ENCODE measurements at places on chromosomes 1 and 21.

DNA sequence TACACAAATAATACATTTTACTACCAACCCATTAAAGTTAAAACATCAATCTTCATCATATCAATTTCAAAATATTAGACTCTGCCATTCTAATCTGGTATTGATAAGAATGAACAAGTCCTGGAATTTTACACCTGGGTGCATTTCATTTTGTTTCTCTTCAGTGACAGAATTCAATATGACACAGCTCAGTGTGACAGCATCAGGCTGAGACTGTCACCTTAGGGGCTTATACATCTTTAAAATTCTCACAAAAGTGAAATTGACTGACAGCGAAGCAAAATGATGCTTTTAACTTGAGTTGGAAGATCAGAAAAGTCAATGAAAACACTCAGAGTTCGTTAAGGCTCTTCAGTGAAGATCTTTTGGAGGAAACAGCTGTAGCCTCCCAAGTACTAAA, 213.0 kb downstream of the DAB1 start:
- DNase-seq = no peak

- DNase-seq = no peak
Observed at GRCh38 chr1:58802640-58803399, 19.0 kb upstream of the JUN start.

DNA sequence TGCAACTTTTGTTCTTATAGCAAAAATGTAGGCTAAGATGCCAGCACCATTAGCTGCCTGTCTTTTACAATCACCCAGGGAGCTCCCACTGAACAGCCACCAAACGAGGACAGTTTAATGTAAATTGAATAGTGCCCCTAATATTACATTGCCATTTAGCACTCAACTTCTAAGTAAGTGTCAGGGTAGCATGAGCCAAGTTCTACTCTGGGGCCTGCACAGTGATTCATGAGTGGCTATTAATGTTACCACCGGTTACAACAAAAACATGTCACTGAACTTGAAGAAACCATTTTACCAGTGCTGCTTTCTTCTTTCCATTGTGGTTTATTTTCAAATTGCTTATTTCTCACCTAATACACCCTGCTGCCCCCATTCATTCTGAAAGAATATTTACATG, 295.6 kb upstream of the RRP15 start:
- DNase-seq = no peak

DNA sequence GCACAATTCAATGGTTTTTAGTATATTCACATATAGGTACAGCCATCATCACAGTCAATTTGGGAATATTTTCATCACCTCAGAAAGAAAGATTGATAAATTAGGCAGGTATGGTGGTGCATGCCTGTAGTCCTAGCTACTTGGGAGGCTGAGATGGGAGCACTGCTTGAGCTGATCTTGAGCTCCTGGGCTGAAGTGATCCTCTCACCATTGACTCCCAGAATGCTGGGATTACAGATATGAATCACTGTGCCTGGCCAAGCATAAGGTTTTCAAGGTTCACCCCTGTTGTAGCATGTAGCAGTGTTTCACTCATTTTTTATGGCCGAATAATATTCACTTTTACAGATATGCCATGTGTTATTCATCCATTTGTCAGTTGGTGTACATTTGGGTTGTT, 44.7 kb upstream of the MTF2 start:
- DNase-seq = no peak

DNA sequence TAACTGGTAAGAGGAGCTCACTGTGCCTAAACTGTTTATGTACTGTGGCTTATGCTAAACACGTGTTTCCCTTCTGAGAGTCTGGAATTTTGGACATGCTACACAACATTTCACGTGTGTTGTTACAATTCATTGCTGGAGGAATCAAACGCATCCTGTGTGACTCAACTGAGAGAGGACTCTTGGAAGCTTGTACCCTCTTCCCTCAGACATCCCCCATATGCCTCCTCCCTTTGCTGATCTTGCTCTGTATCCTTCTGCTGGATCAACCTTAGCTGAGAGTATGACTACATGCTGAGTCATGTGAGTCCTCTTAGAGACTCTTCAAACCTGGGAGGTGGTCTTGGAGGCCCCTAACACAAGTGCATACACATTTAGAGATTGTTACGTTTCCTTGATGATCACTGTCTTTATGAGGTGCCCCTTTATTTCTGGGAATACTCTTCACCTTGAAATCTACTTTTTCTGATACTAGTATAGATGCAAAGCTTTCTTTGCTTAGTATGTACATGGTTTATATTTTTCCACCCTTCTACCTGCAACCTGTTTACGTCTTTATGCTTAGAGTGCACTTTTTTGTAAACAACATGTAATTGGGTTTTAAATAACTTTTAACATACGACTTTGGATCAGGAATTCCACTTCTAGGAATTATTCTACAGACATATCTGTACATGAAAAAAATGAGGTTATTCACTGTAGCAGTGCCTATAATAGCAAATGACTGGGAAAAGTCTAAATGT, 8.7 kb downstream of the NPHP4 start:
- no peak for DNase-seq

GRCh38 chr21:26441149-26441548, 131.9 kb downstream of the CYYR1 start:
- DNase-seq = no peak

DNA sequence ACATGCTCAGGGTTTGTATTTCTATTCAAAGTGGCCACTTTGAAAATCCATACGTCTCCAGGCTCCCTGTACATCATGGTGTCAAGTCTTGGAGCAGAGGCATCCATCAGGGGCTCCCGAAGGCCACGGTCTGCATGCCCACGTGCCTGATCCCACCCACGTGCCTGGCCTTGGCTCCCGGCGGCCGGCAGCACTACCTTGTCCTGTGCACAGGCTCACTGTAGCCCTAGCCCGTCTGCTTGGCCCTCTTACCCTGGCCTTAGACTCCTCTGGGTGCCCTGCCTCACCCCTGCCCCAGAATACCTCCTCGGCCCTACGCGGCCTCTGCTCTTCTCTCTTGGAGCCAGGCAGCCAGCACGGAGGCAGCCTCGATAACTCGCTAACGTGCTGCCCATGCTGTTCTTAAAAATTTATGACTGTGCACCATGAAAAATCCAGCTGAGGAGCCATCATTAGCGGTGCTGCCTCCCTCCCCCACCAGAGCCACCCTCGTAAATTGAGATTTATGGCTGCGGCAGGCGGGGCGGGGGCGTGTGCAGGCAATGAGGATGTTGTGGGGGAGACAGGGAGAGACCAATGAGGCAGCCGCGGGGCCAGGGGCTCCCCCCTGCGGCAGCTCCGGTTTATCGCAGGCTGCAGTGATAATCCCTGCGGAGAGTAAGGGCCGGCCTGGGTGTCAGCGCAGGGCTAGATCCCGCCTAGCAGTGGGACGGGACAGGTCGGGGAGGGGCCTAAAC, 24.6 kb downstream of the DMAP1 start:
- no peak for DNase-seq

DNA sequence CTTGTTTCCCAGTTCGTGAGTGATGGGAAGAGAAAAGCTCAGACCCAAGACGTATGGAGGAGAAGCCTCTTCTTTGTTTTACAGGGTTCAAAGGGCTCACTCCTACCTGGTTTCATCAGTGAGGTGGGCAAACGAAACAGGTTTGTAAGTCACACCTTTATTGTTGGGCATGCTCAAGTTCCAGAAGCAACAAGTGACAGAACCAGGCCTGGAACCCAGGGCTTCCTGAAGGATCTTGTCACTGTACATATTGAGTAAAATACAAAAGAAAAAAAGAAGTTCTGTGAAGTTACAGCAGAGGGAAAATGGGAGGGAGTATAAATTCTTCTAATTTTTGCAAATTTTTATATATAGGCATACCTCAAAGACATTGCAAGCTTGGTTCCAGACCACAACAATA, 320.9 kb upstream of the PROX1 start:
- DNase-seq = no peak

DNA sequence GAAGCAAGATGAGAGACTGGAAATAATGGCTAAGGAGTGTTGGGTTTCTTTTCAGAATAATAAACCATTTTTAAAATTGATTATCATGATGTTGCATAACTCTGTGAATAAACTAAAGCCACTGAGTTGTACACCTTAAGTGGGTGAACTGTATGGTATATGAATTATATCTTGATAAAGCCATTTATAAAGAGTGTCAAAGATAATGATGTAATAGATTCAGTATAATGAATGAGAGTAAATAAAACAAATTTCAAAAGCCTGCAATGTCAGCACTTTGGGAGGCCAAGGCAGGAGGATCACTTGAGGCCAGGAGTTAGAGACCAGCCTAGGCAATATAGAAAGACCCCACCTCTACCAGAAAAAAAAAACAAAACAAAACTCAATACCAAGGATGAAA, 16.3 kb downstream of the NSL1 start:
- no peak for DNase-seq

DNA sequence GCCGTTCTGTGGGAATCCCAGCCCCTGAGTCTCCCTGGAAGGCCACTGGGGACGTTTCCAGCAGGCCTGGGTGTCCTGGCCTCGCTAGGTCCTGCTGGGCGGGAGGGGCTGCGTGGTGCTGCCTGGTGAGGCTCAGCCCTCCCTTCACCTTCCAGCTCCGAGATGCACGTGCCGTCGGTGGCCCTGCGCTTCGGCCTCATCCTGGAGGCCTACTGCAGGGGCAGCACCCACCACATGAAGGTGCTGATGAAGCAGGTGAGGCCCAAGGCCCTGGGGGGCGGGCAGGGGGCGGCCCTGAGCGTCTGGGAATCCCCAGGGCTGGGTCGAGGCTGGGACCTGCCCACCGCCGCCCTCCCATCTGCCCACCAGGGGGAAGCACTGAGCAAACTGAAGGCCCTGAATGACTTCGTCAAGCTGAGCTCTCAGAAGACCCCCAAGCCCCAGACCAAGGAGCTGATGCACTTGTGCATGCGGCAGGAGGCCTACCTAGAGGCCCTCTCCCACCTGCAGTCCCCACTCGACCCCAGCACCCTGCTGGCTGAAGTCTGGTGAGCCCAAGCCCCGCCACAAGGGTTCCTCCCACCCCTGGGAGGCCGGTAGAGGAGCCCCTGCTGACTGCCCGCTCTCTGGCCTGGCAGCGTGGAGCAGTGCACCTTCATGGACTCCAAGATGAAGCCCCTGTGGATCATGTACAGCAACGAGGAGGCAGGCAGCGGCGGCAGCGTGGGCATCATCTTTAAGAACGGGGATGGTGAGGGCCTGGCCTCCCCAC, 70.3 kb downstream of the PIK3CD start:
- peak; percentile 13 for DNase-seq
